Mesenteric fat pad (tissue), 1 donor: ENCODE measurements at places on chromosomes 3 and 15. TPM values are rescaled to one million over a fixed set of nuclear protein-coding genes. Genes with fewer than 3 reads are reported as not detected.
A peak's percentile ranks its signal among the peaks of the same experiment; 100 is the strongest.

The CNTN6 gene
- 0.29 TPM for total RNA-seq

The TOP2B gene
- total RNA-seq, result 72.0 TPM

The SPINT1 gene
- 2.7 TPM for total RNA-seq

The NDUFB4 gene
- total RNA-seq, result 122 TPM

The CCR1 gene
- 39.7 TPM for total RNA-seq

The GXYLT2 gene
- total RNA-seq, result 8.4 TPM

The SNX33 gene
- total RNA-seq, result 25.1 TPM

The THSD4 gene
- total RNA-seq, result 5.1 TPM

DNA sequence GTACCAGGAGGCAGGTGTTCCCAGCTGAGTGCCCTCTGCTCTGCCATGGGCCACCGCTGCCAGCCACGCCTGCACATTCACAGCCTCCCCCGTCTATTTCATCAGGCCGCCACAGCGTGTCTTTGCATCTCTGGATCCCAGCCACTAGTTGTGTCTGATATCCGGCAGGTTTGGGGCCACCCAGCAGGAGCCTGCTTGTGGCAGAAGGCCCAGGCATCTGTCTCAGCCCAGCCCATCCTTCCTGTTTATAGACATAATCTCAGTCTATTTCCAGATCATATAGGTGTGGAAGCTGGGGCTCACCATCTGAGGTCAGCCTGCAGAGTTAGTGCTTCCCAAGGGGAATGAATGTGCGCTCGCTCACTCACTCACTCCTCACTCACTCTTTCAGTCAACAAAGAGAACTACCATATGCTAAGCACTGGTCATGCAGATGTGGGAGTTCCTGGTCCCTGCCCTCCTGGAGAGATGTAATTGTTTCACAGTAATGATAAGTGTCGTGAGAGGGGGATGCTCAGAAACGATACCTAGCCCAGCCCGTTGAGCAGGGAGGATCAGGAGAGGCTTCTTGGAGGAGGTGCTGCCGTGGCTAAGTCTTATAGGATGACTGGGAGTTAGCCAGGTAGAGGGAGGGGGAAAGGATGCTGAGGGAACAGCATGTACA lies 60.6 kb downstream of the FGD5 start:
- peak; percentile 84 for DNase-seq

DNA sequence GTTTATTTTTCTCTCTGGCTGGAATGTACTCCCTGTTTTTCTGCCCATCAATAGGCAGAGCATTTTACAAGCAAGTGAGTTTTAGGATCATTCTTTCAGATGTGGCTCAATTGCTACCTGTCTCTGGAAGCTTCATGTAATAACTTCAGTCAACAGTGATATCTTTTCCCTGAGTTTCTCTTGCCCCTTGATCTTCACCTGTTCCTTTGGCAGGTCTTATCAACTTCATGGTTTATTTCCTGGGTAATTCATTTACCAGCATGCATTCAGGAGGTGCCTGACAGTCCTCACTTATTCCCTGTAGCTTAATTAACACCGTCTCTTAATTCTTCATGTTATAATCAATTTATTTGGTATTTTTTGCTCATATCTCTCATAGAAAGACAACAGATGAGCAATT lies 184.8 kb upstream of the CTDSPL start:
- no peak for DNase-seq

DNA sequence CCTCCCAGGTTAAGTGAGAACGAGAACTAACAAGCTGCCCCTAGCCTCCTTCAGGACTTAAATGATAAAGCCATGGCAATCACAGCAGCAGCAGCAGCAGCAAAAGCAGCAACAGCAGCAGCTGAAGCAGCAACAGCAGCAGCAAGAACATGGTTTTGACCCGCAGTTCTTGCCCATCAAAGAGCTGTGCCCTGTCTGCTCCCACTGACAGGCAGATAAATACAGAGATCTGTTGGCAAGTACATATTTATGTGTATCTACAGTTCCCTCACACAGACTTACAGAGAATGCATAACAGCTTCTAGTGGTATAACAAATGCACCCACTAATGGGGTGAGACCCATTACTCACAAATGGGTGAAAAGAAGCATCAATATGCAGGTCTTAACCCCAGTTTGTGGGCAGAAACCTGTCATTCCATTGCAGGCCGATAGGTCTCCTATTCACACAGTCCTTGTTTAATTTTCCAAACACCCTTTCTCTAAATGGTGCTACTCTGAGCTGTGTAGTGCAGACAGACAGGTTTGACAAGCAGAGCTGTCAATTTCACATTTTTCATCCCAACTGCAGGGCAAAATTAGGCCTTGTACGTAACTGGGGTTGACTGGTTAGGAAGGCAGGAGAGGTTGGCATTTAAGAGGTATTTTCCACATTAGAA lies 316.3 kb downstream of the TIGIT start:
- DNase-seq, result no peak

GRCh38 chr3:184778426-184779332 lies 33.3 kb upstream of the VPS8 start:
- no peak for DNase-seq

GRCh38 chr3:173253471-173253870 lies 112.4 kb upstream of the SPATA16 start:
- no peak for DNase-seq

GRCh38 chr3:141450727-141451375 lies 36.0 kb upstream of the RASA2 start:
- DNase-seq, result no peak

GRCh38 chr3:170475092-170475685 lies 56.5 kb downstream of the CLDN11 start:
- no peak for DNase-seq

DNA sequence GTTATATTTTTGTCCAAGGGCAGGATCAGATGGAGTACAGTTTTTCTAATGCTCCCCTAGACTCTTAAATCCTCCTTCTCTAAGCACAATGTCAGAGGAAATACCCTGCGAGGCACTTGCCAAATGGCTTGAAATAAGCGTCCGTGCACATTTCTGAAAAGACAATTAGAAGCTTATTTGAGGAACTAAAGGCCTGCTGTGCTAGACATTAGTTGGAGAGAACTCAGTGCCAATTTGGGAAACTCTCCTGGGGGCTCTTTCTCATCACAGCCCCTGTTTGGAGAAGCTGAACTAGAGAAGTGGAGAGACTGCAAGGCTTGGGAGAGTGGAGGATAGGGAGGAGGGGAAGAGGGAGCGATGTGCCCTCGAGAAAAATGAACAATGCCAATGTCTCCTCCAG lies 247.6 kb upstream of the C2CD4B start:
- DNase-seq, result no peak

GRCh38 chr3:126245811-126246727 lies 65.7 kb upstream of the ALDH1L1 start:
- DNase-seq, result no peak

GRCh38 chr15:62895905-62896316 lies 146.6 kb upstream of the TPM1 start:
- DNase-seq, result no peak

GRCh38 chr3:151002003-151002981 lies 29.8 kb upstream of the CLRN1 start:
- no peak for DNase-seq

- no peak for DNase-seq
Observed at GRCh38 chr3:183312433-183312832, 59.4 kb downstream of the B3GNT5 start.

DNA sequence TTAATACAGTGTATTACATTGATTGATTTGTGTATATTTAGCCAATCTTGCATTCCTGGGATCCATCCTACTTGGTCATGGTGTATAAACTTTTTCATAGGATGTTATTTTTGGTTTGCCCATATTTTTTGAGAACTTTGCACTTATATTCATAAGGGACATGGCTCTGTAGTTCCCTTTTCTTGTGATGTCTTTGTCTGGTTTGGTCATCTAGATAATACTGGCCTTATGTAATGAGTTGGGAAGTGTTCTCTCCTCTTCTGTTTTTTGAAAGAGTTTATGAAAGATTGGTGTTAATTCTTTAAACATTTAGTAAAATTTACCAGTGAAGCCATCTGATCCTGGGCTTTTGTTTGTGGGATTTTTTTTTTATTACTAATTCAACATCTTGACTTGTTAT lies 9.6 kb downstream of the CHST13 start:
- DNase-seq, result no peak

DNA sequence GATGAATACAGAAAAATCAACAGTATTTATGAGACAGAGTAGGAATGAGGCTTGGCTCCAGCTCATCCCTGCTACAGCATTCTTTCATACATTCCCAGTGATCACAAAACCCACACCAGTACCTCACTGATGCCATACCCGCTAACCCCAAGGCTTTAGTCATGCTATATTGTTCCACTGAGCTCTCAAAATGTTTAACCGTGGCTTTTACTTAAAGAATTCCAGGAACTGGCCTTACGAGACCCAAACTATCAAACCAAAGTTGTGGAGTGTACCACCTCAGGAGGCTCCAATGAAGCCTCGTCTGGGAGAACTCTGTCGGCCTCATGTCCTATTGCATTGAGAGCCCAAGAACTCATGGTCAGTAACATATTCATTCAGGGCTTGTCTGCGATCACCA lies 278.9 kb downstream of the ULK4 start:
- DNase-seq, result no peak

GRCh38 chr15:29668120-29668602 lies 154.1 kb downstream of the TJP1 start:
- DNase-seq, result peak; percentile 88

- DNase-seq, result no peak
Observed at GRCh38 chr3:8494327-8494726, 7.3 kb upstream of the LMCD1 start.

- DNase-seq, result no peak
Observed at GRCh38 chr3:133835418-133835743, 29.8 kb downstream of the SRPRB start.
